ENCODE measurements at places on chromosomes 12 and 14.

DNA sequence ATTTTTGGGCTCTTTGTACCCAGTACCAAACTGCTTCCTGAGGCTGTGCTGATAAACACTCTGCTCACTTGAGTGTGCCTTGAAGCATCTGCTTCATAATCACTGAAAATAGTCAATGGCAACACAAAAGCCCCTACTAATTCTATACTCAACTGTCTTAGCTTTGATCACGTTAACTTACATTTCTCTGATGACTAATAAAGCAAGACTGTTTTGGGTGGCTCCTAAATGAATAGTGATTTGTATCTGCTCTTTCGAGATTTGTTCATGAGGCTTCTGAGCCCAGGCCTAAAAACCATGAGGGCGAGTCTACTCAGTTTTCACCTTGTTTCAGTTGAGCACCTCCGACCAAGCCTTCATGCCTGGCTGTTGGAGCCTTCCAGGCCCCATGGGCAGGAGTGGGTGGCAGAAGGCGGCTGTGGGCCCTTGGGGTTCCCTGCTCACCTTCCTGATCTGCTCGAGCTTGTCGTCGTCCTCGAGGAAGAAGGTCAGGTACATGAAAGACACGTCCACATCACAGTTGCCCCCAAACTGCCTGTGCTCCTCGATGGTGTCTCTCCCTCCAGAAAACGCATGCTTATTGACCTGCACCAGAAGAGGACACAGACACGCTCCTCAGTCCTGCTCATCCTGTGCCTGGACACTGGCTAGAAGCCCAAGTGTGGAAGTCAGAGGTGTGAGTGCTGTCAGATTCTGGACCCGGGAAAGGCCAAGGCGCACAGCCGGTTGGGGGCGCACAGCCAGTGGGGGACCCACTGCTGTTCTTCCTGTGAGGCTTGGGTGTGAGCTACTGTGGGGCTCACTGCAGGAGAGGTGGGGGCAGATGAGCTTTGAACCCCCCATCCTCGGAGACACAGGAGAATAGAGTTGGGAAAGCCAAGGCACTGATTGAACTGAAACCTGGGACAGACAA is 13.7 kb downstream of the SLC25A47 start:
- no peak for DNase-seq

DNA sequence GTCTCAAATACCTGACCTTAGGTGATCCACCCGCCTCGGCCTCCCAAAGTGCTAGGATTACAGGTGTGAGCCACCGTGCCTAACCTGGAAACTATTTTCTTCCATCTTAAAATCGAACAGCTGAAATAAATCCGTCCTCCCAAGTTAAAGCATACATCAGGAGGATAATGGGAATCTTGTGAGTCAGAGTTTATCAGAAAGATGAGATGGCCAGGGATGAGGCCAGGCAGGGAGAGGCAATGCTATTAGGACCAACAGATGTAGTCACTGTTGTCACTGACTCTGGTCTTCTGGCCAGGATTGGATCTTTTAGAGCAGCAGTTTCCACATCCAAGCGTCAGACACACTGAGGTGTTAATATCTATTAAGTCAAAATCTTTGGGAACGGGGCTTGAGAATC is 61.7 kb upstream of the USP44 start:
- no peak for DNase-seq

GRCh38 chr14:34981743-34982420 is 910 bp upstream of the SRP54 start:
- no peak for DNase-seq

GRCh38 chr12:90173499-90174197 is 465.0 kb upstream of the ATP2B1 start:
- no peak for DNase-seq

DNA sequence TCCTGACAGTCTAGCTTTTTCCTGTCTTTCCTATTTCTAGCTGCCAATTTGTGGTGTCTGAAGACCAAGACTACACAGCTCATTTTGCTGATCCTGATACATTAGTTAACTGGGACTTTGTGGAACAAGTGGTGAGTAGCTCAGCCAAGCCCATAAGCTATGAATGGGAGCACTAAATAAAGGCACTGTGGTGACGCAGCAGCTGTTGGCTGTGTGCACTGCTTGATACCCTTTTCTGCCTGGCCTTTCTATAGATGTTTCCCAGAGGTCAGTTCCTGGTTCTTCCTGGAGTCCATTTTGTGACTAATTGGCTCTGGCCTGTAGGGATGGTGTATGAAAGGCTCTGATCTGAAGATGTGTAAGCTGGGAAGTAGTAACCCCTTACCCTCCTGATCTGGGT is 20.5 kb downstream of the RNF10 start:
- DNase-seq, result no peak

All from A172 (cell line).